ENCODE measurements at places on chromosomes 12 and 14. TPM values are rescaled to one million over a fixed set of nuclear protein-coding genes. Genes with fewer than 3 reads are reported as not detected.

Gene ANKRD33
- not detected for total RNA-seq

- no peak for DNase-seq
Observed at GRCh38 chr14:76320486-76320885, 55.5 kb upstream of the ESRRB start.

GRCh38 chr12:48003226-48004052 is 837 bp downstream of the COL2A1 start:
- no peak for DNase-seq

DNA sequence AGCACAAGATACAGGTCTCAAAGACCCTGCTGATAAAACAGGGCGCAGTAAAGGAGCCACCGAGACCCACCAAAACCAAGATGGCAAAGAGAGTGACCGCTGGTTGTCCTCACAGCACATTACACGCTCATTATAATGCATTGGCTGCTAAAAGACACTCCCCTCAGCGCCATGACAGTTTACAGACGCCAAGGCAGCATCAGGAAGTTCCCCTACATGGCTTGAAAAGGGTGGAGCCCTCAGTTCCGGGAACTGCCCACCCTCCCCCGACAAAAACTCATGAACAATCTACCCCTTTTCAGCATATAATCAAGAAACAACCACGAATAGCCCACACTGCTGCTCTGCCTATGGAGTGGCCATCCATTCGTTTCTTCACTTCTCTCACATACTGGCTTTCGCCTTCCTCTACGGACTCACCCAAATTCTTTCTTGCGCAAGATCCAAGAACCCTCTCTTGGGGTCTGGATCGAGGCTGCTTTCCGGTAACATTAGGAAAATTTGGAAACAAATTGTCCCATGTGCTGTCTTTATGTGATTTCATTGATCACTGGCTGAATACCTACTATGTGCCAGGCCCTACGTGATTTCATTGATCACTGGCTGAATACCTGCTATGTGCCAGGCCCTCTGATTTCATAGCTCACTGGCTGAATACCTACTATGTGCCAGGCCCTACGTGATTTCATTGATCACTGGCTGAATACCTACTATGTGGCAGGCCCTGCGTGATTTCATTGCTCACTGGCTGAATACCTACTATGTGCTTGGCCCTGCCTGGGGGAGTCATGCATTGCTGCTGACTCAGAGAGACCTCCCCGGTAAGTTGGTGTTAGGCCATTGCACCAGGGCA is 126.4 kb downstream of the PIWIL1 start:
- DNase-seq = no peak

GRCh38 chr14:105091517-105092170 is 26.4 kb upstream of the GPR132 start:
- no peak for DNase-seq

All from CD8-positive, alpha-beta memory T cell (primary cell).